ENCODE measurements at places on chromosomes 3 and 15. TPM values are rescaled to one million over a fixed set of nuclear protein-coding genes. Genes with fewer than 3 reads are reported as not detected.

GRCh38 chr3:197343111-197343510 is 44.7 kb upstream of the DLG1 start:
- DNase-seq: no peak

GRCh38 chr3:52032702-52033408 is 23.5 kb downstream of the DUSP7 start:
- DNase-seq: no peak

TRPM1 gene
- not detected for total RNA-seq

- DNase-seq: no peak
These were observed 158.0 kb downstream of the CTNNB1 start for GRCh38 chr3:41357271-41357670.

GRCh38 chr3:154176036-154176435 is 54.8 kb downstream of the ARHGEF26 start:
- DNase-seq: no peak

DNA sequence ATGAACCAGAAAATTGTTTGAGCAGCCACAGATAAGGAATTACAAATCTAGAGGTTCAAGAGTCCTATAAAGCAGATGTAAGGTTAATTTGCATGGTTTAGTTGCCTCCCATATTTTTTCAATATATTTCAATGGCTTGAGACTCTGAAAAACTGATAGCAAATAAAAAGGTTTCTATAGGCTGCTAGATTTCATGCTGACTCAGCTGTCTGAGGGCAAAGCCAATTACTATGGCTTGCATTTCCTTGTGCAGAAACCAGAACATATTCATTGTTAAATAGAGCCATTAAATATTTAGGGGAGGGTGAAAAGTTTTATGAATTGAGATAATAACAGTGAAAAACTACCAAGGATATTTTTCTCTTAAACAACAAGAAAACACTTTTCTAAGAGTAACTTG is 278.1 kb upstream of the CADM2 start:
- DNase-seq: no peak

DNA sequence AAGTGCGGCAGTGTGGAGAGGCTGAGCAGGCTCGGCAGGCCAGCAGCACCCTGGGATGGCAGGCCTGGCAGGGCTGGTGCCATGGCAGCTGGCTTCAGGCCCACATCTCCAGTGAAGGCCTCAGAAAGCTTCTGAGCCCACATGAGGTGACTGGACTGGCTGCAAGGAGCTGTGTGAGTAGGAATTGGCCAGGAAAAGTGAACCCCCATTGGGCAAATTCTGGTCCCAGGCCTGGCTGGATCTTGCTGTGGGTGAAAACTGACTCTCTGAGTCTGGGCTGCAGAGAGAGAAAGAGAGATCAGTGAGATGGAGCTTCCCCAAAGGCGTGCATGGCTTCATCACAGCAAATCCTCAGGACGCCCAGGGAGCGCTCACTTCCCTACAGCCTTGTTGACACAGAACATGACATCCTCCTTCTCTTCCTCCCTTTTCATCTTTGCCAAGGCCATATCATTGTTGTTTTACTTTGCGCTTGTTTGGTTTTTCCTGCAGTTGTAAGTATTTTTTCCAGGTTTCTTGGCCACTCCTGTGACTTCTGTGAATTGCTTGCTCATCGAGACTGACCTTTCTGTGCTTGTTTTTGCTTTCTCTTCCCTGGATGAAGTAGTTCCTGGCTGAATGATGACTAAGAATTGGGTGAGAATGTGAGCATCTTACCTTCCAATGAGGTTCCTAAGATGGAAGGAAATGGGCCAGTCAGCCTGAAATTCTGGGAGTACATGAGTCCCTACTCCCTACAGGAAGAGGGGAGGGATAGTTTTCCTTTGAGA is 299.1 kb downstream of the TLE3 start:
- no peak for DNase-seq

ZNF620 gene
- 3.3 TPM for total RNA-seq

SMCO1 gene
- total RNA-seq: 28.4 TPM

GRCh38 chr15:66909381-66909890 is 156.0 kb upstream of the SMAD3 start:
- DNase-seq: no peak

DPPA4 gene
- total RNA-seq: not detected

OR5K2 gene
- not detected for total RNA-seq

SH3GL3 gene
- 2.7 TPM for total RNA-seq

SPATA12 gene
- not detected for total RNA-seq

CCR8 gene
- total RNA-seq: not detected

- DNase-seq: no peak
These were observed 99.9 kb upstream of the THSD4 start for GRCh38 chr15:71015342-71015741.

- DNase-seq: no peak
These were observed 252.6 kb upstream of the MRPL3 start for GRCh38 chr3:131755380-131755779.

DNA sequence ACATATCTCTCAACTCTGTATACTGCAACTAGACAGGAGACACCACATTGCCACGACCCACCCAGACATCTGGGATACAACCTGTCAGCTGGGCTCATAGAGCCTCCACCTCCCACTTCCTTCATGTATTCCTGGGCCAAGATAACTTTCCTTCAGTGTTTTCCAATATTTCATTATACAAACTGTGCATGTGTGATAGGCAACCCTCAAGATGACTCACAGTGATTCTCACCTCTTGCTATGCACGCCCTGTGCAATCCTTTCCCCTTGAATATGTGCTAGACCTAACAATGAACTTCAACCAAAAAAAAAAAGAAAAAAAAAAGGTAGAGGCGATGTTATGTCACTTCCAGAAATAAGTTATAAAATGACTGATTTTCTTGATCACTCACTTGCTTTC is 138.0 kb upstream of the ALCAM start:
- DNase-seq: no peak

THAP10 gene
- total RNA-seq: 4.9 TPM

- no peak for DNase-seq
These were observed 84.1 kb downstream of the TP63 start for GRCh38 chr3:189714991-189715961.

DNA sequence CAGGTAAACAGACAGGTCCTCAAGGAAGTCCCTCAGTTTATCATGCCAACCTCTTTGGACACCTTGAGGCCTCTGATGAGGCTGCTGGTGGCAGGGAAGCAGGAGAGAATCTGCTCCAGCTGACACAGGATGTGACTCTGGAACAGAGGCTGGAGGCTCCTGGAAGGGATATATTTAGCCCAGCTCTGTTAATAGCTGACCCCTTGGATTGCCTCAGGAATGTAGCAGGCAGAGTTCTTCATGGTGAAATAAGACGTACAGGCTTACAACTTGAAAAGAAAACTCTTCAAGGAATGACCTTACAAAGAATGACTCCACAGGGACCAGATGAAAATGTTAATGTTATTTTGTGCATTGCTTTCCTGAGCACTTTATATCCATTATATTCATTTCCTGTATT is 90.5 kb downstream of the AQP9 start:
- DNase-seq: no peak

GRCh38 chr3:151827816-151828215 is 13.9 kb downstream of the AADAC start:
- no peak for DNase-seq

GUCA1C gene
- total RNA-seq: not detected

REC114 gene
- total RNA-seq: 7.2 TPM

ACKR4 gene
- total RNA-seq: 5.2 TPM

- no peak for DNase-seq
These were observed 83.2 kb upstream of the ADAMTSL3 start for GRCh38 chr15:83570756-83571155.

DNA sequence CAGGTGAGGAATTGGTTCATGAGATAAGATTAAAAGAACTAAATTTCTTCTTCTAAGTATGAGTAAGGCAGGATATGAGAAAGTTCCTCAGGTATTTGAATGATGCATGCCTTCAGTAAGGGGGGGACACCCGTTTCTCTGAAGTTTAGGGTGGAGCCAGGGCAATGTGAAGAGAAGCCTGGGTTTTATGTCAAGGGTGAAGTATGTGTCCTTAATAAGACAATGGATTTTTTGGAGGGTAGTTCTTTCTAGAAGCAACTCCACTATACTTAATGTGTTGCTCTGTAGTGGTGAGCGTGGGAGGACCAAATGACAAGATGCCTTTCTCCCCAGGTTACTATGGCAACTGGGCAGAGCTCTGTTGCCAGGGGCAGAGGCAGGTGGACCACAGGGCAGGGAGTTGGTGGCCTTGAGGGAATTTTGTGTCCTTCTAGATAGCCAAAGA is 44.0 kb downstream of the PHLDB2 start:
- DNase-seq: no peak

- DNase-seq: no peak
These were observed 25.3 kb downstream of the LRIG1 start for GRCh38 chr3:66475386-66476020.

DNA sequence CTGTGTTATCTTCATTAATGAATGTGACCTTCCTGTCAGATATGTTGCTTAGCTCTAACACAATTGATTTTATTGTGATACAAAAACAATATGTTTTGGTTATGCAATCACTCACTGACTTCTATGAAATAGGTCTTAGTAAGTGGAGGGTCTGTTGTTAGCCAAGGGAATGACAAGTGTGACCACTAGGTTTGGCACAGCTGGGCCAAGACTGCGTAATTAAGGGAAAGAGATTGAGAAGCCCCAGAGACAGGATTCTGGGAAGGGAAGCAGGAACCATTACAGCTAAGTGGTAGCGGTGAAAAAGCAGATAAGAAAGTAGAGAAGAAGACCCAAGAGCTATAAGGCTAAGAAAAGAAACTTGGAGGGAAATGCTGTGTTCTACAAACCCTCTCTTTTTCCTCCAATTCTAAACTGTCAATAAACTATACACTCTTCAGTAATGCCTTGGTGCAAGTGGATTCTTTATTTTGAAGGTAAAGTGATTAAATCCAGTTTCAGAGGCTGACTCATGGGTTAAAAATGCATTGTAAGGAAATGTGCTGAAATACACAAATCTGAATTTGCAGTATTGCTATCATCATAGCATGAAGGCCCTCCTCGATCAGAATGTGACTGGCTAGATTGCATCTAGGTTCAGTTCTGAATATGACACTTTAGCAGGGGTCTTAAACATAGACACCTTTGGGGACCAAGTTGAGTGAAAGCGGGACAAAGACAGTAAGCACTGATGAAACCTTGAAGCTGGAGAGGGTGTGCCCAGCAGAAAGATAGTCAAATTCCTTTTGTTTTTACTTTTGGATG is 26.1 kb downstream of the KCNMB2 start:
- DNase-seq: peak; percentile 41

- DNase-seq: no peak
These were observed 54.5 kb upstream of the LRIG1 start for GRCh38 chr3:66555214-66555844.

MUSTN1 gene
- total RNA-seq: 42.0 TPM

GNAI2 gene
- 129 TPM for total RNA-seq

DNA sequence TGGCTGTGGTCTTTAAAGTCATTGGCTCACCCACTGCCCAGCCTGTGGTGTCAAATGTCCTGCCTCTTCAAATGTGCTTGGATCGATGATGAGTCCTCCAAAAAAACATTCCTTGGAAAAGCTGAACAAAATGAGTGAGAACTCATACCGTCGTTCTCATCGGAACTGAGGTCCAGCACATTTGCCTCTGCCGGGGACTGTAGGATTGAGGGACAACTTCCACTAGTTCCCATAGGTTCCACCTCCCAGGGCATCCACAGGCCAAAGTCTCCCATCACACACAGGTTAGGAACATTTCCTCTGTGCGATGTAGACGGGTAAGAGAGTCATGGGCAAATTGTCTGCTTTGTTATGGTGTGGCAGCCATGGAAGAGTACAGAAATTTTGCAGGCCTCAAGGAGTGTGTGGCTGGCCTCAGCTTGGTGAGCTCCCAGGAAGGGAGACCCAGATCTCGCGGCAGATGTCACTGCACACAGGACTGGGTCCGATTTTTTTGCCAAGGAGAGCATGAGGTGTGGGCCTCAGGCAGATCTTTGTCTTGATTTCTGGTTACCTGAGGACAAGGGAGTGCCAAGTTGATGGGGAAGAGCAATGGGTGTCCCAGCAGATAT is 115.7 kb downstream of the SNRPN start:
- DNase-seq: no peak

MEGF11 gene
- total RNA-seq: not detected

All from right cardiac atrium (tissue), 5 donors.